ENCODE measurements at places on chromosomes 13 and 19.

GRCh38 chr19:47756953-47757608 is 11.7 kb downstream of the NOP53 start:
- no peak for DNase-seq

- no peak for DNase-seq
These were observed 15.7 kb upstream of the F7 start for GRCh38 chr13:113089693-113090414.

DNA sequence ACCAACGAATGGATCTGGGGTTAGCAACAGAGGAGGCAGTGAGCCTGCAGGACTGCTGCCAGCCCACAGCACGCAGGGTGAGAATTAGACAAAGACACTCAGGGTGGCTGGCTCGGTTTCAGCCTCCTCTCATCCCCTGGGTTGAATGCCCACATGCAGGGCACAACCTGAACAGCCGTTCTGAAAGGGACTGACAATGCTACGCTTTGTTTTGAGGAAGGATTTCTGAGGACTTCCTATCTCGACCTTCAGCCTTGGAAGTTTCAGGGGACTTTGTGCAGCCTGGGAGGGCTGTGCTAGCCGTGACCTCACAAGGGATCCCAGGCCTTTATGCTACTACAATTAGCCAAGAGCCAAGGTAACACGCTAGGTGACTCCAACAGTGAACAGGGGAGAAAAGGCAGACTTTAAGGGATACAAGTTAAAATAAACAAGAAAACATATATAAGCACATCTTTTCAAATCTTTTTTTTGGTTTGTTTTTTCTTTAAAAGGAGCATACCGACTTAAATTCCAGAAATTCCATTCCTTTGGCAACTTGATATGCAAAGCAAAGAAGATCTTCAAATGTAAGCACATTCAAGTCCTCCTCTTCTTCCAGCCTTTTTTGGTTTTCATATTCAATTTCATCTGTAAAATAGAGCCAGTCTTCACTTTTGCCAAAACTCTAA is 34.5 kb upstream of the URAD start:
- DNase-seq: no peak

DNA sequence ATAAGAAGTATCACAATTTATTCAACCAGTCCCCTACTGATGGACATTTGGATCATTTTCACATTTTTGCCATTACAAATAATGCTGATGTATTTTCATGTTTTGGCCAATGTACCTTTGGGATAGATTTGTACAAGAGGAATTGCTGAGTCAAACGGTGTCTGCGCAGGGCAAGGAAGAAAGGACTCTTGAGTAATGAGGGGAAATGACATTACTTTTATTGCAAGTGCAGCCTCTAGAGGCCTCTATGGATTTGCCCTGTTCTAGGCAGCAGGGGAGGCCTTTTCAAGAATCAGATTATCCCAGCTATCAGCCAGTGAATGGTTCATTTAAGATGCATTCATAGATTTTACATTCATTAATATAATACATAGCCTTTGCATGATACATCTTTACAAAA is 32.9 kb upstream of the GTF3A start:
- no peak for DNase-seq

DNA sequence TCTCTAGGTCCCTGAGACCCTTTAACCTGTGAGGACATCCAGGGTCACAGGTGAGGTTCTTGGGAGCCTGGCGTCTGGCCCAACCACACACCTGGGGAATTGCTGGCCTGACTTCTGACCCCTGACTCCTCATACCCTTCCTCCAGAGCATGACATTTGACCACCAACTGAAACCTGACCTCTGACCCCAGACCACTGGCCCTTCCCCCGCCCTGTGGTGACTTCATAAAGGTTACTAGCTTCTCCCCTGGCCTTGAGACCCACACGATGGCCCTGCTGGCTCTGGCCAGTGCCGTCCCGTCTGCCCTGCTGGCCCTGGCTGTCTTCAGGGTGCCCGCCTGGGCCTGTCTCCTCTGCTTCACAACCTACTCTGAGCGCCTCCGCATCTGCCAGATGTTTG is at the start of gene SPACA6:
SPACA6 (plus strand) TSS at position 71 of the 400 bp plus-strand sequence; CDS start at position 268, 197 bp downstream.
- DNase-seq: no peak

GRCh38 chr13:97285221-97285955 is 63.3 kb downstream of the MBNL2 start:
- DNase-seq: no peak

- no peak for DNase-seq
These were observed 823 bp upstream of the ZNF567 start for GRCh38 chr19:36686365-36687213.

- DNase-seq: no peak
These were observed 1.4 kb upstream of the CACNG7 start for GRCh38 chr19:53907690-53908089.

DNA sequence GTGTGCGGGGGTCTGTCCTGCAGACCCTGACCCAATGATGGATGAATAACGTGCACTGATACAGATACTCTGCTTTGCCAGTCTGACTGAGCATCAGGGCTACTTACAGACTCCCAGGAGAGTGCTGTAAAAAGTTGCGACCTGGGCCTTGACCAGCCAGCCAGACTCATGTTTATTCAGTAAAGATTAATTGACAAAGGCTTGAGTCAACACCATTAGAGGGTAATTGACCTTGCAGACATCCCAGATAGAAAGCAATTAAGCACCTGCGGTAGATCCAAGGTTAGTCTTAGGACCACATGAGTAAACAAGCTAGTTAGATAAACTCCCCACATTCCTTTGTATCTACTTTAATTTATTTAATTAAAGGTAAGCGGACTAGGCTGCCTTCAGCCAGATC is 10.4 kb downstream of the NUDT19 start:
- no peak for DNase-seq

DNA sequence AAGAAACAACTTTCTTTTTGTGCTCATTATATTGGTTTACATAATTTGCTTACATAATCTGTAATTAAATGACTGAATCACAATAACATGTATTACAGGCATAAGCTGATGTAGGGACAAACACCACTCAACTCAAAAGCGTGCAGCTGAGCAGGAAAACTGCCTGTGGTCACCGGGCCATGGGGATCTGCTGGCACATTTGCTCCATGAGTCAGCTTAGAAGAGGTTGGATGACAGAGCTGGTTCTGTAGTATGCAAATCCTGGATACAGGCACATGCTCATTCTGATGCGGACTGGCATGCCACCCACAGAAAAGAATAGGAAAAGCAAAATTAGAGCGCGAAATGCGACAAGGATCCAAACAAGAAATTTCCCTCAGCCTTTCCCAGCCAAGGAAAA is 128.6 kb downstream of the USP12 start:
- no peak for DNase-seq

DNA sequence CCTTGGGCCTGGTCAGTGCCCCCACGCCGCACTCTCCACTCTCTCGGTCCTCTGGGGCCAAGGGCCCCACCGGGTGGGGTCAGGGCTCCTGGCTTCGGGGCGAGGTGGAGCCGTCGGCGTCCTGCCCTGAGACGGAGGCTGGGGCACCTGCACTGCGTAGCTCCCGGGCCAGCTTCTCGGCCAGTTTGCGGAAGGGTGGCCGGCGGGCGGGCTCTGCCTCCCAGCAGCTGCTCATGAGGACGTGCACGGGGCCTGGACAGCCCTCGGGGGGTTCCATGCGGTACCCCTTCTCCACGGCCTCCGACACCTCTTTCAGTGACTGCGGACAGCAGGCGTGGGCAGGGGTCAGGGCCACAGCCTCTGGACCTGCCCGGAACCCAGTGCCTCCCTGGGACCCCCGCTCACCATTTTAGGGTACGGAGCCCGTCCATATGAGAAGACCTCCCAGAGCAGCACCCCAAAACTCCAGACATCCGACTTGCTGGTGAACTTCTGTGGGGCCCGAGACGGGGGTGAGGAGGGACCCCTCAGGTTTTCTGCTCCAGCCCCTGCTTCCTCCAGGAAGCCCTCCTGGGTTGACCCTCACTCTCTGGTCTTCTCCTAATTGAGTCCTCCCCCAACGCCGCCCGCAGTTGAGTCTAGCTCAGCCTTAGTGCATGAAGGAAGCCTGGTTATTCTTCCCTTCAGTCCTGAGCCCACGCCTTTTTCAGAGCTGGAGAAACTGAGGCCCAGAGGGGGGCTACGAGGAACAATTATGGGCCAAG is 6.3 kb upstream of the RAX2 start:
- no peak for DNase-seq

DNA sequence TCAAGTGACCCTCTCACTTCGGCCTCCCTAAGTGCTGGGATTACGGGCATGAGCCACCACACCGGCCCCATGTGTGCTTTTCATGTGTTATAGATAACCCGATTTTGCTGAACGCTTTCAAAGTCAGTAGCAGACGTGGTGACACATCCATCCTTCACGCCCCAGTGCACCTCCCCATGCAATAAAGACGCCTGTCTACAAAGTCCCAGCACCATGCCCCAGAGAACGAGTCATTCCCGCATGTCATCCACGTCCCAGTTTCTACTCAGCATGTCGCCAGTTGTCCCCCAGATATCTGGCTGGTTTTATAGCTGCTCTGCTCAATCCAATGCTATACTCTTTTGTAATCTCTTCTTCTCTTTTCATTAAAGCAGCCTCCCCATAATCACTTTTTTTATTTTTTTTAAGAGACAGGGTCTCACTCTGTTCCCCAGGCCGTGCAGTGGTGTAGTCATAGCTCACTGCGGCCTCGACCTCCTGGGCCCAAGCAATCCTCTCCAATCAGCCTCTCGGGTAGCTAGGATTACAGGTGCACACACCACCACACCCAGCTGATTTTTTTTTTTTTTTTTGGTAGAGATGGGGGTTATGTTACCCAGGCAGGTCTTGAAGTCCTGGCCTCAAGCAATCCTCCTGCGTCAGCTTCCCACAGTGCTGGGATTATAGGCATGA is 42.5 kb downstream of the DNM2 start:
- DNase-seq: peak; percentile 22

GRCh38 chr19:38209671-38210457 is 14.2 kb downstream of the DPF1 start:
- DNase-seq: no peak

DNA sequence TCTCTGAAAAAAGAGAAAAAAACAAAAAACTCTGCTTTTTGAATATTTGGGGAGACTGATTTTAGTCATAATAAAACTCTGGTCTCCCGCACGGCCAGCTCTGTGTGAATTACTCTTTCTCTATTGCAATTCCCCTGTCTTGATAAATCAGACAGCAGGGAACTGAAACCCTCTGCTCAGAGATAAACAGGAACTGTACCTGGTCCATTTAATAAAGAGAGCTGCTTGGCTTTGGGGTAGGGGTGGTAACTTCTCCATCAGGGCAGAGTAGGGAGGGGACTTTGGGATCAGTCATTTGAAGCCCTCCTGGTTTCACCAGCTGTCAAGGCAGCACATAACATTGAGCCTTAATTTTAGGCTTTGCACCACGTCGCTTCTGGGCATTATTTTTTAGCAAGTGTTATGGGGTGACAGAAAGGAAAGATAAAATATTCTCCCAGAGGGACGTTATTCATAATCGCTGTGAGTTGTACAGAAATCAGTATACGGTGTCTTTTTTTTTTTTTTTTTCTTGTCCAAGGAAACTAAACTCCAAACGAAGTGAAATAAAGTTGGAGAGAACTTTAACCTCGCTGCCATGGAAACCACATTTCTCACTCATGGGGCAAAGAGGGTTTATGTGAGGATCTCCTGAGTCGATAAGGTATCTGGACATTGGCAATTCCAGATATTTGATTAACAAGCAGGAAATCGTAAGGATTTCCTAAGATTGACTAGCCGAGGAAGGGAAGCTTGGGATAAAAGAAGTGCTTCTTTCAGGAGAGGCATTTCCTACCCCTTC is 99.0 kb upstream of the MRI1 start:
- no peak for DNase-seq

- DNase-seq: no peak
These were observed 83.5 kb upstream of the STARD13 start for GRCh38 chr13:33369073-33369472.

GRCh38 chr13:108984251-108984920 is 355.0 kb downstream of the MYO16 start:
- no peak for DNase-seq

GRCh38 chr19:4730740-4731171 is 7.1 kb upstream of the DPP9 start:
- peak; percentile 43 for DNase-seq

- no peak for DNase-seq
These were observed 24.2 kb upstream of the GRWD1 start for GRCh38 chr19:48421548-48421947.

GRCh38 chr19:6528544-6529121 is 2.2 kb upstream of the TNFSF9 start:
- no peak for DNase-seq

GRCh38 chr19:55088543-55089341 is 13.1 kb downstream of the EPS8L1 start:
- DNase-seq: peak; percentile 85

DNA sequence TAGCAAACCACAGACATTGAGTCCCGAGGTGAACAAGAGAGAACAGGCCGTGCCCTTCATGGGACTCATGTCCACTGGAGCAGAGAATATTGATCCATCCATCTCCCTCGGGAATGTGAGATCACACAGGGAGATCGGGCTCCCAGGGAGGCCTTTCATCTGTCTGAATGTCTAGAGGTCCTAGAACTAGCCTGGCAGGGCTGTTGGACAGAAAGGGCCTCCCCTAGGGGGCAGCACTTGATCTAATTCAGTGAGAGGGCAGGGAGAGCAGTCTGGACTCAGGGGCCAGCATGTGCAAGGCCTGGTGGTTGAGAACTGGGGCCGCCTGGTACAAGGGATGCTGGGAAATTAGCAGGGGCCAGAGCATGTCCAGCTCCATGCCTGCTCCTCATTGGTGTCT is 4.3 kb downstream of the RUVBL2 start:
- DNase-seq: no peak

GRCh38 chr13:34349091-34349722 is 531.3 kb downstream of the RFC3 start:
- no peak for DNase-seq

DNA sequence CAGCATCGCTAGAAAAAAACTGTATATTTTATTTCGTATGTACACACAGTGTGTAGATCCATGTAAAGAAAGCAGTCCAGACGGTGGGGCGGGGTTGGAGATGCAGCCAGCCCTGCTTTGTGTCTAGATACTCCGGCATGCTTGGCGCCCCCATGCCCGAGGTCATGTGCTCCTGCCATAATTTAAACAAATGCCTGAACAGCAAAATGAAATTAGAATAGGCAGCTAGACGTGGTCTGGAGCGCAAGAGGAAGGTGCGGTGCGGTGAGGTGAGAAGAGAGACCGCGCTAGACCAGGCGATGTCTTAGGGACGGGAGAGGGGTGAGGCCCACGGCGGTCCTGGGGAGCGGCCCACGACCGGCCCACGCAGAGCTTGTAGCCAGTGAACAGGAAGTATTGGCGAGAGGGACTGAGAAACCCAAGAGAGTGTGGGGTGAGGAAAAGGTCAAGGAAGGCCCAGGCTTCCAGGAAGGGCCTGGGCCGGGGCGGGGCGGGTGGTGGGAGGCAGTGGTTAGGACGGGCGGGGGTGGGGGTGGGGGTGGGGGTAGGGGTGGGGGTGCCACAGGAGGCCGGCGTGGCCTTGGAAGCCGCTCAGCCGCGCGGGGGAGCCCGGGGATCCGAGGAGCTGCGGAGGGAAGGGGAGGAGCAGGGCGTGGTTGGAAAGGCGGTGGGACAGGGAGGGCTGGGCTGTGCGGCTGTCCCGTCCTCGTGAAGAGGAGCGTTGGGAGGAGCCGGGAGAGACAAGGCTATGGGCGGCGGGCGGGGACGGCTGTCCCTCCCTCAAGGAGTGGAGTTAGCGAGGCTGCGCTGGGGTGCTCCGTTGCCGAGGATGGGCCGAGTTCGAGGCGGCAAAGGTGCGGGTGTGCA is 254.7 kb upstream of the SGCG start:
- no peak for DNase-seq
